ENCODE measurements at places on chromosomes 12 and 14.

GRCh38 chr12:6233121-6233971 lies 33.1 kb downstream of the CD9 start:
- no peak for DNase-seq

GRCh38 chr12:51368640-51369517 lies 22.3 kb downstream of the GALNT6 start:
- peak; percentile 85 for DNase-seq

GRCh38 chr12:18570543-18570942 lies 167.3 kb downstream of the PLCZ1 start:
- DNase-seq = no peak

GRCh38 chr12:3607039-3607720 lies 116.2 kb downstream of the PRMT8 start:
- DNase-seq = no peak

GRCh38 chr12:55732288-55732687 lies 3.5 kb upstream of the CD63 start:
- DNase-seq = no peak

DNA sequence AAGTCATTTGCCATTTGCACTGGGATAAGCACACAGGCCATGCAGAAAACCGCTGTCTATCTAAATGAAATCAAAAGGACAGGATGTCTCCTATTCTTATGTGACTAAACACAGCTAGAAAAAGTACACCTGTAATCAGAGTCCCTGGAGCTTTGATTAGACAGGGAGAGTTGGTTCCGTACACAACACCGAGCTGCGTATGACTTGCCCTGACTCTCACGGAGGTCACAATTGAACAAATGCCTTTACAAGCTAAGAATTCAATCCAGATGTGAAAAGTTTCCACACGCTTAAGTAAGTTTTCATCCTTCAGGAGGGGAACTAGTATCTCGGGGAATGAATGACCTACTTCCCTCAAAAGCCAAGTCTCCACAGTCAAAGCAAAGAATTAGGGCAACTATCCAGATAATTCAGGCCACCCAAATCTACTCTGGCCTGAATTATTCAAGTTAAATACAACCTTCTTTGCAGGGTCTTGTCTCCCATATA lies 67.5 kb downstream of the RTN1 start:
- DNase-seq = no peak

- no peak for DNase-seq
Observed at GRCh38 chr14:48373981-48374380, 698.6 kb upstream of the MDGA2 start.

GRCh38 chr14:79294499-79294898 lies 916.8 kb downstream of the DIO2 start:
- DNase-seq = no peak

- no peak for DNase-seq
Observed at GRCh38 chr12:120240495-120240833, 25.1 kb downstream of the PXN start.

DNA sequence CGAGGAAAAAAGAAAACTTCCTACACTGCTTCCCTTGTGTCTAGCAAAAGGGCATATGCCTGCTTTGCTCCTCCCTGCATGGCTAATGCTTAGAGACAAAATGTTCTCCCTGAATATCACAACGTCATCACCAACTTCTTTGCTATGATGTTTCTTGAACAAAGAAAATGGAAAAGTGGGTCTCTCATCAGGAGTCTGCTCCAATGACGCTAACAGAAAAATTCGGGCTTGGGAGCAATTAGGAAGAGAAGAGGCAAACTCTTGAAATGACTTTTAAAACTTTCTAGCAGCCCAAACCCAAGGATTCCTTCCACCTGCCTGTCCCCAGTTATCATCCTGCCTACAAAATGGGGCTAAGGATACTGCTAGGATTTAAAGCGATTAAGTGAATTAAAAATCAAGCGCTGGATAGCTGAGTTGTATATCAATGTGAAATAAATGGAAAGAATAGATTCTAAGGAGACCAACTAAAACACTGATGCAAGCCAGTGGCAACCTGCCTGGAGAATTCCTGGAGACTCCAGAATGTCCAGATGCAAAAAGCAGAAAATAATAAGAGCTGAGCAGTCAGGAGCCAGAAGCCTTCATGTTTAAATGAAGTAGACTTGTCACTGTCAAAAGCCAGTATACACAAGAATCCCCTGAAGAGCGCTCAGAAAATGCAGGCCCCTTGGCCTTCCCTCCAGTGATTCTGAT lies 183.8 kb downstream of the DPF3 start:
- DNase-seq = no peak

- DNase-seq = no peak
Observed at GRCh38 chr14:90624227-90624626, 192.0 kb downstream of the TTC7B start.

DNA sequence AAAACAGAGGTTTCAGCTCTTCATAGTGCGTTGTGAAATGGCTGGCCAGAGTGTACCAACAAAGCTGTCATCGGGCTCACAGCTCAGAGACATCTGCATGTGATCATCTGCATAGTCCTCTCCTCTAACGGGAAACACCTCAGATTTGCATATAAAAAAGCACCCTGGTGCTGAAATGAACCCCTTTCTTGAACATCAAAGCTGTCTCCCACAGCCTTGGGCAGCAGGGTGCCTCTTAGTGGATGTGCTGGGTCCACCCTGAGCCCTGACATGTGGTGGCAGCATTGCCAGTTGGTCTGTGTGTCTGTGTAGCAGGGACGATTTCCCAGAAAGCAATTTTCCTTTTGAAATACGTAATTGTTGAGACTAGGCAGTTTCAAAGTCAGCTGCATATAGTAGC lies 14.3 kb upstream of the PAPLN start:
- DNase-seq = no peak

GRCh38 chr12:111121840-111122239 lies 201.5 kb upstream of the MYL2 start:
- DNase-seq = no peak

DNA sequence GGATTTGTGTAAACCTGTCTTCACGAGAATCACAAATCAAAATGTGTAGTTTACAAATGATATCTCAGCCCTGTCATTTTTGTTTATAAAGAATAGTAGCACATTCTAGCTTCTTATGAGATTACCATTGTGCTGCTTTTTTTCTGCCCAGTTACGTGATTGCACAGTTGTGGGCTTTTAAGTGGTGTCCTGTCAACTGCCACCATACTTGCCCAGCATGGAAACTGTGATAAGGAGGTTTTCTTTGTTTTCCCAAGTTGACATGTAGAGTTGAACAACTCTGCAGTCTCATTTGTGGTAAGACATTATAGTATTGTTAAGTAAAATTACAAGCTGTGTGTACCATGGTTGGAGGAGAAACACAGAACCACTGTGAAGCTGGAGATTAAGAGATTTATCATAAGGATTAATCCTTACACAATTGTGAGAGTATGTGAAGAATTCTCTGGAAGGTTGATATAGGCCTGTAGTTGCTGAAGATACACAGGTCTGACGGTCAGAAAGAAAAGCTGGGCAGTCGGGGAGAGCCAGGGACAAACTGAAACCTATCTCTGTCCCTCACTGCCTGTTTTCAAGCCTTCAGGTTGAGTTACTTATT lies 12.2 kb downstream of the CHURC1 start:
- no peak for DNase-seq

DNA sequence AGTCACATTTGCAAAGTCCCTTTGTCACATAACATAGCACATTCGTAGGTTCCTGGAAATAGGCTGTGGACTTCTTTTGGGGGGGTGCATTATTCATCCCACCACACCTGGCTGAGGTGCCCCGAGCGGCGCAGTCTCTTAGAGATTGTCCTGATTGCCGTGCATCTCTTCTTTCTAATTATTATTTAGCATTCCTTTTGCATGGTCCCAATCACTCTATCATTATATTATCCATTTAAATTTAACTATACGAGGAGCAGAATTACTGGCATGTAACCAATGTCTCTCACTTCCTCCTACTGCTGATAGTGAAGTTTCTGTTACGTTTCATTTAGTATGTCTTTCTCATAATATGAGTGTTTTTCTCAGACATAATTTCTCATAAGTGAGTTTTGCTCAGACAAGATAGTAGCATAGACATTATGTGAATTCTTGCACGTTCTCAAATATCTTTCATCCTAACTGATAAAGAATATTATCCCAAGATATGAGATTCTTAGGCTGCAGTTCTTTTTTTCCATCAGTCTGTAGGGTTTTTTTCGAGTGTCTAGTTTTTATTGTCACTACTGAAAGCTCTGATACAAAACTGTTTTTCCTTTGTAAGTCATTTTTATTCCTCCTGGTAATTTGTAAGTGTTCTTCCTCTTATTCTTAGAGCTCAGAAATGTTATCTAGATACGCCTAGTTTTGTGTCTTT lies 444.3 kb downstream of the NELL2 start:
- no peak for DNase-seq

- peak; percentile 34 for DNase-seq
Observed at GRCh38 chr14:70045844-70046535, 142.8 kb downstream of the SLC8A3 start.

DNA sequence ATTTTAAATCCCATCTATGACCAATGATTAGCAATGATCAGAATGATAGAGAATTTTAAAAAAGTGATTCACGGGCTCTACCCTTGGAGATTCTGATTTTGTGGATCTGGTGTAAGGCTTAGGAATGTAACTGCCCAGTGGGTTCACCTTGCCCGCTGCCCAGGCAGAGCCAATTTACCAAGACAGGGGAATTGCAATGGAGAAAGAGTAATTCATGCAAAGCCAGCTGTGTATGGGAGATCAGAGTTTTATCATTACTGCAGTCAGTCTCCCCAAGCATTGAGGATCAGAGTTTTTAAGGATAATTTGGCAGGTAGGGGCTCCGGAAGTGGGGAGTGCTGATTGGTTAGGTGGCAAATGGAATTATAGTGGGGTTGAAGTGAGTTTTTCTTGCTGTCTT lies 480.6 kb downstream of the ATP23 start:
- no peak for DNase-seq

DNA sequence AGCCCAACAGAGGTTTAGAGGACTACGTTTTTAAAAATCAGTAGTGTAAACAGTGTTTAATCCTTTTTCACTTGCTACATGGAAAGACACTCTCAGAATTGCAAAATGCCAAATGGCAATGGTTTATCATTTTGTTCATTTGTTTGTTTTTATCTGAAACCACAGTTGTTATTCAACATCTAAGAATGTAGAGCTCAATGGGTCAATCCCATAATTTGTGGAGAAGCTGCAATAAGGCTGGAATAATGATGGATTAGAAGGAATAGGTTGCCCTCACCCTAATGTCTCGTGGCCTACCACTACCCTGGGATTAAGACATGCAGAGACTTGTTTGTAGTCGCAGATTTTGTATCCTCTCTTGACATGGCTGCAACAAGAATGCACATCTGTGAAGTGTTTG lies 115.7 kb downstream of the LLPH start:
- no peak for DNase-seq

Data from stimulated activated CD8-positive, alpha-beta memory T cell treated with anti-CD3 and anti-CD28 coated beads, Interleukin-4, amount 100 ng/mL, for 48 hours (primary cell).